Activated CD4-positive, alpha-beta T cell treated with anti-CD3 and anti-CD28 coated beads for 36 hours (primary cell): ENCODE measurements at places on chromosomes 6 and 20. TPM values are rescaled to one million over a fixed set of nuclear protein-coding genes. Genes with fewer than 3 reads are reported as not detected.

- H3K36me3 ChIP-seq, result no peaks in the 10 kb centered on the region
- H3K27me3 ChIP-seq, result peaks cover 9% of the 10 kb centered on the region
- H3K4me3 ChIP-seq, result no peak overlapping the region
- H3K27ac ChIP-seq, result no peak overlapping the region
- DNase-seq, result no peak
- no peaks in the 10 kb centered on the region for H3K4me1 ChIP-seq
Measured at GRCh38 chr6:168301648-168302398, 17.8 kb downstream of the DACT2 start.

- no peaks in the 10 kb centered on the region for H3K36me3 ChIP-seq
- H3K27me3 ChIP-seq, result no peaks in the 10 kb centered on the region
- H3K4me1 ChIP-seq, result peaks cover 3% of the 10 kb centered on the region
- no peak overlapping the region for H3K4me3 ChIP-seq
- H3K27ac ChIP-seq, result peak overlapping the region; percentile 38
Measured at GRCh38 chr6:160130729-160131484, 9.3 kb downstream of the SLC22A1 start.

DNA sequence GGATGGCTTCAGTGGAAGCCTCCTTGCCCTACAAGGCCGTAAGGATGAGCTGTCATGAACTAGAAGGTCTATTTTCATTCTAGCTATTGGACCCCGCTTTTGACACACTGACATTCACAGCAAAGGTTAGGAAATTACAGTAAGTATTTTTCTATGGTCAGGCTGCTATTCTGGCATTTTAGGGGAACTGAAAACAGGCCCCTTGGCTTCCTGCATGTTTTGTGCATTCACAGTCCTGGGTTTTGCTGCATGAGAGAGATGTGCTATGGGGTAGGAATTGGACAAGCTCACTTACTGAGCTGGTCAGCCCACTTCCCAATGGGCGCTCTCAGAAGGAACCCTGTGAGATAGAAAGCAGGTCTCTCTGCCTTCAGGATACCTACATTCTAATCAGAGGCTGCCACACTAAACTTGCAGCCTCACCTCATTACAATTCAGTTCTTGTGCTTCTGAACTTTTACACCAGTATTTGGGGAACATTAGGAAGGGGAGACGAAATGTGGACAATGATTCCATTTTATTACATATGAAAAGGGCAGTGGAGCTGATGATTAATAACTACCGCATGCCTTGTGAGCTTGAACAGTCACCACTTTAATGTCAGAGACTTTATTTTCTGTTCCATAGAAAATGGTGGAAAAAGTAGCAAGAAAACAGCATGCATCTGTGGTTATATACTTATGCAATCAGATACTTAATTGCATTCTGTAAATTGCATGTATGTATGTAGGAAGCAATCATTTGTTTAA is 86.6 kb upstream of the TAB2 start:
- H3K4me1 ChIP-seq, result peaks cover 44% of the 10 kb centered on the region
- no peaks in the 10 kb centered on the region for H3K27me3 ChIP-seq
- DNase-seq, result no peak

GRCh38 chr20:16388731-16389130 is 184.5 kb downstream of the KIF16B start:
- no peak for DNase-seq
- H3K4me1 ChIP-seq, result no peaks in the 10 kb centered on the region

DNA sequence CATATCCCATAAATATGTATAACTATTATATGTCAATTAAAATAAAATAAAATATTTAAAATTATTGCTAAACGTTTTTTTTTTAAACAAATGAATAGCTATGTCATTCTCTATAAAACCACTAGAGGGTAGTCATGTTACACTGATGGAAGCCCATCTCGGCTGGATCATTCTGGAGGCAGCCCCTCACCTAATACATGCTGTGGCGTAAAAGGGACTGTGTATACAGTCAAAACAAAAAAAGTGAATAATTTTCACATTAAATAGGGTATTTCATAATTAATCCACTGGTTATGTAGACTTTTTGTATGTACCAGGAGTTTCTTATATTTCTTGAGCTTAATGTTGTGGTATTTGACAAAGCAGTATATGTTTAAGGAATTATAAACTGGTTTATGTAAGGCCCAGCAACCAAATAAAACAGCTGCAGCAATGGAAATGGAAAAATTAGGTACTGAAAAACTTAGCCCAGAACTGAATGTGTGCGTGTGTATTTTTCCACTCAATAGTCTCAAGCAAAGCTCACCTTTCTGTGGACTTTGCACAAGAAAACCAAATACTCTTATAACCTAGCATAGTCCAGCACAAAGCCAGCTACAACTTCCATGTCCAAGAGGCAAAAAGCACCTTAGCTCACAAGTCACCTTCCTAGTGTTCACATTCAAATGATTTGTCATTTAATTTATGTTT is 81.7 kb downstream of the COL9A1 start:
- H3K27me3 ChIP-seq, result peaks cover 5% of the 10 kb centered on the region
- peak; percentile 20 for DNase-seq
- H3K36me3 ChIP-seq, result no peaks in the 10 kb centered on the region
- H3K27ac ChIP-seq, result no peak overlapping the region

- no peaks in the 10 kb centered on the region for H3K4me1 ChIP-seq
- H3K27me3 ChIP-seq, result peaks cover 2% of the 10 kb centered on the region
- DNase-seq, result no peak
Measured at GRCh38 chr6:82263916-82264315, 16.4 kb upstream of the IBTK start.

DNA sequence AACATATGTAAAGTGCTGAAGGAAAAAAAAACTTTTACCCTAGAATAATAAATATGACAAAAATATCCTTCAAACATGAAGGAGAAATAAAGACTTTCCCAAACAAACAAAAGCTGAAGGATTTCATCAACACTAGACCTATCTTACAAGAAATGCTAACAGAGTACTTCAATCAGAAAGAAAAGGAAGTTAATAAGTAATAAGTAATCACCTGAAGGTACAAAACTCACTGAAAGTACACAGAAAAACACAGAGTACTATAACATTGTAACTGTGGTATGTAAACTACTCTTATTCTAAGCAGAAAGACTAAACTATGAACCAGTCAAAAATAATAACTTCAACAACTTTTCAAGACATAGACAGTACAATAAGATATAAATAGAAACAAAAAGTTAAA is 61.4 kb upstream of the MTRF1L start:
- no peak for DNase-seq
- H3K36me3 ChIP-seq, result peaks cover 1% of the 10 kb centered on the region
- H3K27me3 ChIP-seq, result peaks cover 27% of the 10 kb centered on the region
- no peak overlapping the region for H3K27ac ChIP-seq
- H3K4me3 ChIP-seq, result no peak overlapping the region

DNA sequence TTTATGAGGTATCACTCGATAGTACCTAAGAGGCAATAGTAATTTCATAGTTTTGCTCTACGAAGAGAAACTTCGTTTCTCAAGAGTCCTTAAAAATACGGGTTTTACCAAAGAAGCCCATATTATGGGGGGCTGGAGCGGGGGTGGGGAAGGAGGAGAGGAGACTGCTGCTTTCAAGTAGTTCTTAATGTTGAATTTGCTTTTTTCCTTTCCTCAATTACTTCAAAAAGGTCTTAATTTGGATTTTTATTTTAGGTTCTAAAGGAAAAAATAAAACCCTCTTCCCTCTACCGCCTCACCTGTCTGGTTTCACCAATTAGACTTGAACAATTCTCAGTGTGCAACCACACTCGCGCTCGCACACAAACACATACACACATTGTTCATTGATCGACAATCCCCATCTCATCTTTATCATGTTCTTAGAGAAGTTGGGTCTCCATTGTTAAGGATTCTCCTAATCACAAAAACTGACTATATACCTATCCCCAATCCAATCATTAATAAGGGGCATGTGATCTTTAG is 97.2 kb downstream of the HFE start:
- H3K27ac ChIP-seq, result peak overlapping the region; percentile 92
- peaks cover 49% of the 10 kb centered on the region for H3K4me1 ChIP-seq
- H3K36me3 ChIP-seq, result peaks cover 2% of the 10 kb centered on the region
- H3K4me3 ChIP-seq, result peak overlapping the region; percentile 89

- peaks cover 13% of the 10 kb centered on the region for H3K4me1 ChIP-seq
- peaks cover 46% of the 10 kb centered on the region for H3K27me3 ChIP-seq
- H3K4me3 ChIP-seq, result no peak overlapping the region
Measured at GRCh38 chr20:32052778-32053362, 828 bp downstream of the HCK start.

GRCh38 chr6:2432292-2432691 is 186.9 kb upstream of the GMDS start:
- no peak overlapping the region for H3K27ac ChIP-seq
- H3K27me3 ChIP-seq, result no peaks in the 10 kb centered on the region
- H3K4me3 ChIP-seq, result no peak overlapping the region
- no peak for DNase-seq
- H3K36me3 ChIP-seq, result no peaks in the 10 kb centered on the region

DNA sequence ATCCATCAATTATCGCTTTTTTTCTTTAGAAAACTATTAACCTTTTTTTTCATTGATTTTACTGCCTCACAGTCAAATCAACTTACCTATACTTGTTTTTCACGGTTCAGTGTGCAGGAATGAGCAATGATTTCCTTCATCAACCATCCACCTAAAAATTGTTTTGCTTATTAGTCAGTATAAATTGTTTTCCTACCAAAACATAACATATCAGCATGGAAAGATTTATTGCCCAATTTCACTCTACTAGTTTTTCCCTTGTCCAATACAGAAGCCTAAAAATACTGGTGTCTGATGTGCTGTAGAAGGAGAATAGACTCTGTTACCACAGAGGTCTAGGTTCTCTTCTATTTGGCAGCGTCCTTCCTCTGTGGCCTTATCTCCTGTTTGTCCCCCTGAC is 558.2 kb upstream of the CITED2 start:
- H3K4me1 ChIP-seq, result no peaks in the 10 kb centered on the region
- H3K27me3 ChIP-seq, result no peaks in the 10 kb centered on the region
- H3K27ac ChIP-seq, result no peak overlapping the region
- H3K4me3 ChIP-seq, result no peak overlapping the region
- H3K36me3 ChIP-seq, result no peaks in the 10 kb centered on the region

- H3K27ac ChIP-seq, result no peak overlapping the region
- H3K27me3 ChIP-seq, result peaks cover 20% of the 10 kb centered on the region
- no peaks in the 10 kb centered on the region for H3K4me1 ChIP-seq
- no peaks in the 10 kb centered on the region for H3K36me3 ChIP-seq
- DNase-seq, result no peak
Measured at GRCh38 chr20:38286586-38287531, 17.1 kb upstream of the BPI start.

DNA sequence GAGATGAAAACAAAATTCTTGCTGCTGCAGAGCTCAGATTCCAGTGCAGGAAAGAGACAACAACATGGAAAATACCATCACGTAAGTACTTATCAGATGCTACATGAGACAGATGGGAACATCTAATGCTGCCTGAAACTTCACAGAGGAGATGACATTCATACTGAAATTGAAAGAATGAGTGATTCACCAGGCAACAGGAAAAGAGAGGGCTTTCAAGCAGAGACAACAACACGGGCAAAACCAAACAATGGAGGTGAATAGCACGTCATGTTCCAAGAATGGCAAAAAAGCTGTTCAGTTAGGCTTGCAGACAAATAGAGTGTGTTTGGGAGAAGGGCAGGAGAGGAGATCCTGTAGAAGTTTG is 39.3 kb downstream of the GTF2H5 start:
- peaks cover 5% of the 10 kb centered on the region for H3K27me3 ChIP-seq
- peak; percentile 57 for DNase-seq
- peak overlapping the region; percentile 15 for H3K4me3 ChIP-seq
- H3K27ac ChIP-seq, result peak overlapping the region; percentile 90

DNA sequence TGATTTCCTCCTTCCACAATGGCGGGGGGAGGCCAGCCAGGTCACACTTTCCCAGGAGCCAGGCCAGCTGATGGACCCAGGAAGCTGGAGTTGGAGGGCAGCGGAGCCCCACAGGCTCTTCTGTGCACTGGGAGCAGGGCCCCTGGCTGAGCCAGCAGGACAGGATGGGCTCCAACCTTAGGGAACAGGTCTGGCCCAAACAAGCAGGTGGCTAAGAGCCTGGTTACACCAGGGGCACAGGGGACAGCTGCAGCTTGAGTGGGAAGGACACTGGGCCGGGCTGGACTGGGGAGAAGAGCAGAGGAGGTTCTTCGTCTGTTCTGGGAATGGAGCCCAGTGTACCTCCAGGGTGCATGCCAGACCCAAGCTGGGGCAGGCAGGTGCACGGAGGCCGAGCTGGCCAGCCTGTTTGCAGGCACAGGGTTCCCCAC is 102.3 kb downstream of the DLL1 start:
- H3K4me1 ChIP-seq, result no peaks in the 10 kb centered on the region
- DNase-seq, result no peak
- H3K4me3 ChIP-seq, result no peak overlapping the region
- no peak overlapping the region for H3K27ac ChIP-seq
- H3K36me3 ChIP-seq, result no peaks in the 10 kb centered on the region
- no peaks in the 10 kb centered on the region for H3K27me3 ChIP-seq

GRCh38 chr6:117464700-117465099 is 17.8 kb upstream of the DCBLD1 start:
- H3K4me3 ChIP-seq, result no peak overlapping the region
- no peak overlapping the region for H3K27ac ChIP-seq
- H3K36me3 ChIP-seq, result no peaks in the 10 kb centered on the region
- H3K27me3 ChIP-seq, result peaks cover 22% of the 10 kb centered on the region

- H3K27ac ChIP-seq, result no peak overlapping the region
- H3K27me3 ChIP-seq, result no peaks in the 10 kb centered on the region
- peaks cover 89% of the 10 kb centered on the region for H3K36me3 ChIP-seq
- H3K4me3 ChIP-seq, result no peak overlapping the region
- peaks cover 62% of the 10 kb centered on the region for H3K4me1 ChIP-seq
Measured at GRCh38 chr6:18244251-18244650, 20.1 kb downstream of the DEK start.

- peaks cover 2% of the 10 kb centered on the region for H3K27me3 ChIP-seq
- no peaks in the 10 kb centered on the region for H3K4me1 ChIP-seq
- DNase-seq, result no peak
- H3K27ac ChIP-seq, result no peak overlapping the region
- H3K36me3 ChIP-seq, result no peaks in the 10 kb centered on the region
Measured at GRCh38 chr20:40410028-40410427, 279.0 kb downstream of the MAFB start.

DNA sequence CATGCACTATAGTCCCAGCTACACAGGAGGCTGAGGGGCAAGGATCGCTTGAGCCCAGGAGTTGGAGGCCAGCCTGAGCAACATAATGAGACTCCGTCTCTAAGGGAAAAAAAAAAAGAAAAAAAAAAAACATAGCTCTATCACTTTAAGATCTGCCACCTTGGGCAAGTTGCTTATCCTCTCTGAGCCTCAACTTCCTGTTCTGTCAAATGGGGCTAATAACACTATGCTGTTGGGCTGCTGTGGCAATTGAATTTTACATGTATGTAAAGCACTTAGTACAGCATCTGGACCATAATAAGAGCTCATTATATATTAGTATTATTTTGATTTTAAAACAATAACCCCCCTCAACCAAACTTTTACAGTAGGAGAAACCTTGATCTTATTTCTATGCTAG is 141.5 kb downstream of the ATXN1 start:
- H3K4me1 ChIP-seq, result peaks cover 23% of the 10 kb centered on the region
- H3K27ac ChIP-seq, result no peak overlapping the region
- no peaks in the 10 kb centered on the region for H3K27me3 ChIP-seq
- no peak overlapping the region for H3K4me3 ChIP-seq
- H3K36me3 ChIP-seq, result peaks cover 2% of the 10 kb centered on the region

Gene SLC22A7
- total RNA-seq, result not detected

Gene C20orf144
- 0.27 TPM for total RNA-seq

Gene PRPH2
- not detected for total RNA-seq

Gene FAM83C
- total RNA-seq, result not detected

Gene CD24
- total RNA-seq, result 0.21 TPM

Gene RIPK1
- total RNA-seq, result 17.4 TPM

Gene ADGRF5
- total RNA-seq, result not detected
